ENCODE measurements at places on chromosomes 1 and 21.
A peak's percentile ranks its signal among the peaks of the same experiment; 100 is the strongest.

GRCh38 chr21:39083377-39084008 lies 99.8 kb downstream of the PSMG1 start:
- peaks cover 2% of the 10 kb centered on the region for H3K4me1 ChIP-seq
- no peak for DNase-seq
- H3K36me3 ChIP-seq: no peaks in the 10 kb centered on the region
- no peak overlapping the region for H3K27ac ChIP-seq

DNA sequence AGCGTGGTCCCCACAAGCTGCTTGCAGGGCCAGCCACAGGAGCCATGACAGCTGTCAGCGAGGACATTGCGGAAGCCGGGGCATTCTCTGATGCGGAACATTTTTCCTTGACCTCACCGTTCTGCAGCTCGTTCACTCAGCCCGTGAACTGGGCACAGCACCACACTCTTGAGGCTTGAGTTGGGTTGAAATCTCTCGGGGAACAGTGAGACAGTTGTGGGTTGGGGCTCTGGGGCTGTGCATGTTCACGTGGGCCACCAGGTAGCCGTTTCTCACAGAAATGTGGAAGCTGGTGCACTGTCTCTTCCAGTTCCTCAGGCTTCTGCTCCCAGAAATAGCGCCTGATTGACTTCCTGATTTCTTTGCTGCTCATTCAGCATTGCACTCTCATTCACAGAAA lies 69.8 kb downstream of the SPSB1 start:
- no peak for DNase-seq
- no peak overlapping the region for H3K27ac ChIP-seq
- H3K4me3 ChIP-seq: no peak overlapping the region
- H3K27me3 ChIP-seq: no peaks in the 10 kb centered on the region

DNA sequence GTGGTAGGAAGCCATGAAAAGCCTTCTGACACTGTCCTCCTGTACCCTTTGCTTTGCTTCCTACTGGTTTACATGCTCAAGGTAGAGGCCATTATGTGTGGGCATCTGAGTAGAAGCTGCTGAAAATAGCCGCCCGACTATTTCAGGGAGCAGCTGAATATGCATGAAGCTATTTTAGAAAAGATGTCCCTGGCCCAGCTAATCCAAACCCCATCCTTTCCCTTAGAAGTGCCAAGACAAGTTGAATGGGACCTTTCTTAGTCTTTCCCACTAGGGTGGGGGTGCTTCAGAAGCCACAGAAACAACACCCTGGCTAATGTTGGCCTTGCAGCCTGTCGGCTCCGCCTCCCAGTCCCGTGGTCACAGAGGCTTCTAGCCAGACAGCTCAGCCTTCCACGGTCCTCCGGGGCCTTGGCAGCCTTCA lies 205.1 kb upstream of the EDN2 start:
- no peak overlapping the region for H3K4me3 ChIP-seq
- no peak overlapping the region for H3K27ac ChIP-seq
- no peaks in the 10 kb centered on the region for H3K27me3 ChIP-seq
- no peaks in the 10 kb centered on the region for H3K36me3 ChIP-seq
- H3K4me1 ChIP-seq: peaks cover 2% of the 10 kb centered on the region

DNA sequence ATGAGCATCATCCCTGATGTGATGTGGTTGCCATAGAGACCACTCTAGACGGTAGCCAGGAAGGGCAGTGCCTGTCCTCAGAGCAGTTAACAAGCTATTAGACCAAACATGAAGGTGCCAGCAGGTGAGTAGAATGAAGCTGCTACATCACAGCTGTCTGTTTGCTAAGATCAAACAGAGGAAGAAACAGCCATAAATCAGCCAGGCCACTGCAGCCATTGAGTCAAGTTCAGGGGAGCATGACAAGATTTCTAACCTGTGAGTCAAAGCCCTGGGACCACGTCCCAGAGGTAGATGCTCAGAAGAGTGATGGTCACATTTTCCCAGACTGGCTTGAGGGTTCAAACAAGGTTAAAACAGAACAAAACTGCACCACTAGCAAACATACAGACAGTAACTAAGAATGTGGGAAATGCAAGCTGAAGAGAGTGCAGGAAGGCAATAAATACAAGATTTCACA lies 450.6 kb upstream of the DAB1 start:
- H3K27me3 ChIP-seq: 0 out of 2 replicates have a peak, but pooled peaks cover 3% of the 10 kb centered on the region
- H3K4me1 ChIP-seq: no peaks in the 10 kb centered on the region
- no peaks in the 10 kb centered on the region for H3K36me3 ChIP-seq

GRCh38 chr1:155007251-155007828 lies 4.7 kb downstream of the ZBTB7B start:
- no peaks in the 10 kb centered on the region for H3K27me3 ChIP-seq
- no peak for DNase-seq
- no peak overlapping the region for H3K4me3 ChIP-seq

DNA sequence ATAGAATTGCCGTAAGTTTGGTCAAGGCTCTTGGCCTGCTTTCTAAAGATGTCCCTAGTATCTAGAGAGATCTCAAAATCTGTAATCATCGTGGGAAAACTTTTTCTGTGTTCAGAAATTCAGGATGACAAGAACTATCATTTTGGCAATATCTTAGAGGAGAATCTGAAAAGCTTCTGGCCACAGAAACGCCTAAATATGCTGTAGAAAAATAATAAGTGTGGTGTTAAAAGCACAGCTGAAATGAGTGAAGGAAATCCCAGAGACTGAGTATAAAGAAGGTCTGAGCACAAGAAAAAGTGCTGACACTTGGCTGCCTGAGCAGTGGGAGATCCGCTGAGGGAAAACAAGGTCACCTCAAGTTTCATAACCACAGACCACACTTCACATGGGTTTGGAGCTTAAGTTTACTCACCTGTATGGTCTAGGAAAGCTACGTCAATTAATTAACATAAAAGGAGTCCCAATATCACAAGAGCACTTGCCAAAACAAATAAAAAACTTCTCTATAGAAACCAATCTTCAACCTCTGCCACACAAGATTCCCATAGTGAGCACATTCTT lies 235.2 kb upstream of the IRF2BP2 start:
- no peaks in the 10 kb centered on the region for H3K27me3 ChIP-seq
- peaks cover 68% of the 10 kb centered on the region for H3K4me1 ChIP-seq
- H3K36me3 ChIP-seq: no peaks in the 10 kb centered on the region
- peak overlapping the region; percentile 91 for H3K27ac ChIP-seq

- H3K27ac ChIP-seq: peak overlapping the region; percentile 59
- H3K27me3 ChIP-seq: no peaks in the 10 kb centered on the region
Measured at GRCh38 chr1:55326496-55327243, 111.5 kb upstream of the USP24 start.

DNA sequence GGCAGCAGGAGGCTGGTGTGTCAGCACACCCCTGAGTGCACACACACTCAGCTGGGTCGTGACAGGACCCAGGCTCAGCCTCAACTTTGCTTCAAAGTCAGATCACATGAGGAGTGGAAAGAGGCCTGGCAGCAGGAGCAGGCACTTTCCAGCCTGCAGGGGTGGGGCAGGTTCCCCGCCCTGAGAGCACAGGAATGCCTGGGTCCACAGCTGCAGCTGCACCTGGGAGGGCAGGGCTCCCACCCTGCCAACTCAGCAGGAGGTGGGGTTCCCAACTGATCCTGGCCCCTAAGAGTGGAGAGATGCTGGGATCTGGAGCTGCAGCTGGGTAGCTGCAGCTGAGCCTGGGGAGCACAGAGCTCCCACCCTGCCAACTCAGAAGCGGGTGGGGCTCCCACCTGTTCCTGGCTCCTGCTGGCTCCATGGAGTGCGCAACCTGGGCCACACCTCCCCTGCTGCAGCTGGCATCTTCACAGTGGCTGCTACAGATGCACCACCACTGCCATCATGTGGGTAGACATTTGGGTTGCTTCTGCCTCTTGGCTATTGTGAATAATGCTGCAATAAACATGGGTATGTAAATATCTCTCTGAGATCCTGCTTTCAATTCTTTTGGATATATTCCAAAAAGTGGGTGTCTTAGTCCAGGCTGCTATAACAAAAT lies 415.4 kb downstream of the TTLL7 start:
- no peak for DNase-seq
- H3K4me1 ChIP-seq: no peaks in the 10 kb centered on the region
- H3K36me3 ChIP-seq: no peaks in the 10 kb centered on the region
- H3K27ac ChIP-seq: no peak overlapping the region
